ENCODE measurements at places on chromosomes 6 and 20.

DNA sequence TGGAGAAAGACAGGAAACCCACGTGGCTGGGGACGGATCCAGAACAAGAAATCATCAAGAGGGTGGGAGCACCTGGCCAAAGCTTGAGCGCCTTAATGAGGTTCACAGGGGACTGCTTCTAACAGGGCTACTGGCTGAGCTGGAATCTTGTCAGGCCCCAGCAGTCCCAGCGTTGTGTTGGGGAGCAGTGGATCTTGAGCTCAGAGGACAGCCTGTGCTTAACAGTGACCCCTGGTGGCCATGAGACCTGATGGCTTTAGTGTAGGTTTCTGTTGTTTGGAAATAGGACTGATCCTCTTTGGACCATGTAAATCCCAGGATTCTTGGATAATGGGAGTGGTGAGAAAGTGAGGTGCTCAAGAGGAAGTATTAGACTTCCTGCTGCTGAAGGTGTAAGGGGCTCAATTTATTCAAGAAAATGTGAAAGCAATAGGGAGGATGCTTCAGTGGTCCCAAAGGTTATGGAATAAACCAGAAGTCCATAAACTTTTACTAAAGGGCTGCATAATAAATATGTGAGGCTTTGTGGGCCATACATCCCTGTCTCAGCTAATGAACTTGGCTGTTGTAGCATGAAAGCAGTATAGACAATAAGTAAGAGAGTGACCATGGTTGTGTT, 216.2 kb downstream of the NFATC2 start:
- peak; percentile 66 for DNase-seq

DNA sequence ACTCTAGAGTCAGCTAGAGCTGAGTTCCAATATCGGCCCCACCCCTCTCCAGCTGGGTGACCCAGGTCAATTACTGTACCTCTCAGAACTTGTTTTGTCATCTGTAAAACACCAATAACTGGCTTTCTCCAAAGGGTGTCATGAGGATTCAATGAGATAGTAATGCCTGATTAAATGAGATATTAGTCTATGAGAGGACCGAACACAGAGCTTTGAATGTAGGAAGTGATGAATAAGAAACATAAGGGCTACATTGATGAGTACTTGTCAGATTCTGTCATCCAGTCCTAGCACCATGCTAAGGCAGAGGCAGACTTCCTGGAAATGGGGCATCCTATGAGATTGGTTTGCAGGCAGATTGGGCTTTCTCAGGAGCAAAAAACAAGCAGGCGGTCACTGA, 20.2 kb downstream of the BPI start:
- DNase-seq, result no peak

GRCh38 chr6:32168807-32169591, 4.6 kb downstream of the EGFL8 start:
- no peak for DNase-seq

DNA sequence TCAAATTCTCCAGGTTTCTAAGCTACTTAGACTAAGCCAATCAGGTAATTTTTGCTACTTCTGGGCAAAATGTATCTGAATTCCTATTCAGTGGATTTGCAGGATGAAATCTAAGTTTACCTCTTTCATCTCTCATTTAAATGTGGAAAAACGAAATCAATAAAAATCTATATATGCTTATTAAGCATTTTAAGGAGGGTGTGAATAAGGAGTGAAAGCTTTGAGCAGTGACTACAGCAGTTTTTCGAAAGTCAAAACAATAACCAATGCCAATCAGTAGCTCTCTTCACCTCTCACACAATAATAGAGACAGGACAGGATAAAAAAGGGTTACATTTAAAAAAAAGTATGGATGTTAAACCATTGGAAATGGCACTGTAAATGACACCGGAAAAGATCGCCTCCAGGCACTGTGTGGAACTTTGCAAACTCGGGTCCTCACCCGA, 476 bp upstream of the BCKDHB start:
- no peak for DNase-seq

DNA sequence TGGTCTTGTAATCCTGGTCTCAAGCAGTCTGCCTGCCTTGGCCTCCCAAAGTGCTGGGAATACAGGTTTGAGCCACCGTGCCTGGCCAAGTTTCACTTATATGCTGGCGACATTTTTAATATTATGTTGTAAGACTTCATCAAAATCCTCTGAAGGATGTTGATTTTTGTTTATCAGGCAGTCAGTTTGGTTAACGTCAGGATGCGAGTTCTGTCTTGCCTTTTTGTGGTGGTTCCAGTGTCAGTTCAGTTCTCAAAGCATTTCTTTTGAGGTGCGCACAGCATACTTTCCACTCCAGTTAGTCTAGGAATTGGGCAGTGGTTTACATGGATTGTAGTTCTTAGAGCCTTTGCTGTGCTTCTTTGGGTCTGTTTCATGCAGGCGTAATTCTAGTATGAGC, 24.9 kb downstream of the SCAF8 start:
- DNase-seq, result no peak

GRCh38 chr6:52543729-52544601, 32.9 kb downstream of the TRAM2 start:
- DNase-seq, result no peak

DNA sequence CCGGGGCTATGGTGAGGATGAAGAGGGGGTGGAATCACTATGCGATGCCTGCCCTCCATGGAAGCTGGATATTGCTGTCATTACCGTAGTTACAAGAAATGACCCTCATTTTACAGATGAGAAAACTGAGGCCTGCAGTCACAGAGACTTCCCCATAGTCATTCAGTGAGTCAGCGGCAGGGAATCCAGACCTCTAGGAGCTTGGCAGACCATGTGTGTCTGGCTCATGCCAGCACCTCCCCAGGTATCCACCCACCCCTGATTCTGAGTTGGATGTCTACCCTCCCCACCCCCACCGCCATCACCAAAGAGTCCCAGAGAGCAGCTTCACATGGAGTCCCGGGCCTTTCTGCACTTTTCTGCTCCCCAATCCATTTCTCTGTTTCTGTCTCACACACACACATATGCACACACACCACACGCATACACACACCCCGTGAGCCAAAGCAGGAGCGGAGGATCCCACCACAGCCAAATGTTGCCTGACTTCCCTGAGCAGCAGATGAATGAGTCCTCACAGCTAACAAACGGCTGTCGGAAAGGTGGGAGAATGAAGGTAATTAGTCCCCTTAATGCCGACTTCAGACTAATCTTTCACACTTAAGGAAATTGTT, 24.8 kb downstream of the CDH22 start:
- DNase-seq, result no peak

DNA sequence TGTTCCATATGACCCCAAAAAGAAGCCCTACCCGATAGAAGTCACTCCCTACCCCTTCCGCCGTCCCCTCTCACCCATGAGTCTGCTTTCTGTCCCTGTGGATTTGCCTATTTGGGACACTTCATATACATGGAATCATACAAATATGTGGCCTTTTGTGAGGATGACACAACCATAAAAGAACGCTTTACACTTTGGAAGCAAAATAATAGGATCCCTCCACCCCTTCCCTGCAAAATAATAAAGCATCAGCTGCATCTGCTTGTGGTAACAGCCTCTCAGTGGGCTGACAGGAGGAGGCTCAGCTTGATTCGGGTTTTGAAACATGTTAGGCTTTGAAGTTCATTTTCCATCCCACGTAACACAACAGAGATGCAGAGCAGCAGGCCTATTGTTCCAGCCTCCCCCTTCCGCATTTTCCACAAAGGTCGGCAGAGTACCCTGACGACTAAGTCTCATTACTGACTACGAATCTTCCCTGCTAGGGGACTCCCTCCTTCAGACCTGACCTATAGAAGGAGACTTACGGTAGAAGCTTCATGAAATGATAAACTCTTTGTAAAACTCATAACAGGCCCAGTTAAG, 99.1 kb downstream of the ALDH8A1 start:
- no peak for DNase-seq

- no peak for DNase-seq
These were observed 101.5 kb downstream of the LAMP5 start for GRCh38 chr20:9615766-9616454.

DNA sequence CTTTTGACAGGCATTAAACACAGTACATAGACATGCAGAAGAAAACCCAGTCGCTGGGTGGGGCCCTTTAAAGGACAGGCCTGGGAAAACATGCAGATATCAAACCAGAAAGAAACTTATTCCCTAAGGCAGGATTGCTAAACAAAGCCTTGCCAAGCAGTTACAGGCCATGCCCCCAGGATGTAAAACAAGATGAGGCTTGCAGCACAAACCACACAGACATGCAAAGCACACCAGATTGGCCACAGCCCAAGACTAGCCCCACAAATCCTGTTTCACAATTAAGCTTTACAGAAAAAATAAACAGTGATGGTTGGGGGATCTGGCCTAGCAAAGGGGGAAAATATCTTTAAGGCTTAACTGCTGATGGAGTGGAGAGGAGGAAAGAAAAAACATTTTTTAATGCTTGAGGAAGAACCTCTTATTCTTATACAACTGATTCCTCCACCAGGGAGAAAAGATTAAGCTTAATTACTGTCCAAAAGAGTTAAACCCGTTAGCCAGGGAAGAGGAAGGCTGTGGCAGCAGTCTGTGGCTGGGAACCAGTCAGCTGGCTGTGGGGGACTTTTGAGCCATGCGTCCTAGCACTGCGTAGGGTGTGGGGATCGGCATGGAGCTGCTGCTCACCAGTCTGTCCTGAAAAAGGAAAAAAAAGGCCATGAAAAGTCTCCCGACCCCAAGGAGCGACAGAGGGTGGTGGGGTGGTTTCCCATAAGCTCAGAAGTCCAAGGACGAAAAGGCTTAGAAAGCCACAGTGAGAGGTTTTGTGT, 28.4 kb downstream of the COL19A1 start:
- no peak for DNase-seq
